ENCODE measurements at places on chromosomes 3 and 15.

GRCh38 chr3:83023086-83023485, 1261.6 kb upstream of the GBE1 start:
- no peak for DNase-seq

DNA sequence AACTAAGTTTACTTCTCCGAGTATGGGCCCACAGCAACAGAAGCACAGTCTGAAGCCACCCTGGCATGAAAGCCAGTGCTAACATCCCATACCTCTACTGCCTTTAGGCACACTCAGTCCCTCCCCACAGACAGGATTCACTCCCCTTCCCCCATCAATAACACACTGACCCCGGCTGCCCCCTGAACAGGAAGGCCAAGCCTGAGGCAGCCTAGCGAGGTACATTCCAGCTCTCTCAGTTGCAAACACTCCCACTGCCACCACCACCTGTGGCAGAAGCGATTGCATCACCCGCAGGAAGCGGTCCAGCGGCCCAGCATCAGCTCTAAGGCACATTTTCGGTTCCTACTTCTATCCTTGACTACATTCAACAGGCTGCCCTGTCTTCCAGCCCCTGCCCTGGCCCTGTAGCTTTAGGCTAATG, 7.0 kb upstream of the BMF start:
- DNase-seq, result no peak

DNA sequence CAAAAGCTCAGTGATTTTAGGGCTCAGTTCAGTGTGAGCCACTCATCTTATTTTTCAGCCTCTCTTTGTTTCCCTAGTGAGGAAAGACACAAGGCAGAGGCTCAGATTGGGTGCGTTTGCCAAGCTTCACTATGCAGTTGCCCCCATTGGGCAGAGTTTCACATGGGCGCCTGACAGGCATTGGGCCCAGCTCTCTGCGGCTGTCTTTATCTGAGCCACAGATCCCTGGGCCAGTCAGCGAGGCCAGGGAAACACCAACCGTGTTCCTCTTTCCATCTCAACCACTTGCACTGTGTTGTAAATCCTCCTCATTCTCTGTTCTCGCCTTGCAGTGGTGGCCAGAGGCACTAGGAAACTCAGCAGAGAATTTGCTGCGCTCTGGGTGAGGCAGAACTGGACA, 10.8 kb downstream of the ESYT3 start:
- DNase-seq, result no peak

DNA sequence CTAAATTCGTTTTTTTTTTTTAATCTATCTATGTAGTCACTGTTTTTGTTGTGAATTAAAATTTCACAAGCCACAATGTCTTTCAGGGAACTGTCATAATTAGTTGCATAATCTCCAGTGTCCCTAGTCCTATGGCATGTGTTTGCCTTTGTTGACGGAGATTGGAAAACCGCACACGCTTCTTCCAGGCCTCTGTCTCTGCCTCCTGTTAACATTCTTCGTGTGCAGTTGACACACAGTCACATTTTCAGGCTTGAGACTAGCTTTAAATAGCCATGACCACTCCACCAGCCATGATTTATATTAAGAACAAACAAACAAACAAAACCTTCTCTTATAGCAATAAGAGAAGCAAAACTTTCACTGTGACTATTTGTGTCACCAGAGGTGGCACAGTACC, 139.8 kb downstream of the DUT start:
- no peak for DNase-seq

DNA sequence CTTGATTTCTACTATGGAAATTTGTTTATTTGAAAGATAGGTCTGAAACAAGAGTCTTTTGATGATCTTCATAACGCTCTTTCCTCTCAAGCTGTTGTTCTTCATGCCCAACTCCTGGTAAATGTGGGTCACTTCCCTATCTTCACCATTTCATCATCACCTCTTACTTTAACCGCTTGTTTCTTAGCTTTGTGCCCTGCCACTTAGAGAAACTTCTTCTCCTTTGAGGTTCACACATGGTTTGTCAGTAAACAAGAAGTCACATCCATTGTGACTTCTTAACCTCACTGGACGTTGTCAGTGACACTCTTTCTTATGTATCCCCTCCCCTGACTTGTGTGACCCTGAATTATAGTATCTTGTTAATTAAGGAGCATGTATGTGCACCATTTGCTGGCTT, 16.9 kb upstream of the P2RY13 start:
- no peak for DNase-seq

DNA sequence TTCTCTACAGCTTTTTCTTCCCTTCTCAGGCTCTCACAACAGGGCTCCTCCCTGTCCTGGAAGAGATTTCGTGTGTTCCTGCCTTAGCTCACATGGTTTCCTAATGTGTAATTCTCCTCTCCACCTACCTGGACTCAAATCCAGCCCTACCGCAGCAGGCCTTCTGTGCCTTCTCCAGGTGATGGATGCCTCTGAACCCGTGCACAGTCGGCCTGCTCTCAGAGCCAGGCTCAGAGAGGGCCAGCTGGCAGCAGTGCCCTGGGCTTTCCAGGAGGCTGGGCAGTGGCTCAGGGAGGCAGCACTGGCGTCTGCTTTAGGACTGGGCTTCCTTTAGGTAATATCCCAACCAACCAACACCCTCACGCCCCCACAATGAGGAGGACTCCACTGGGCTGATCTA, 123.2 kb upstream of the TMC3 start:
- DNase-seq, result no peak

GRCh38 chr3:186200726-186201125, 91.8 kb upstream of the ETV5 start:
- no peak for DNase-seq

DNA sequence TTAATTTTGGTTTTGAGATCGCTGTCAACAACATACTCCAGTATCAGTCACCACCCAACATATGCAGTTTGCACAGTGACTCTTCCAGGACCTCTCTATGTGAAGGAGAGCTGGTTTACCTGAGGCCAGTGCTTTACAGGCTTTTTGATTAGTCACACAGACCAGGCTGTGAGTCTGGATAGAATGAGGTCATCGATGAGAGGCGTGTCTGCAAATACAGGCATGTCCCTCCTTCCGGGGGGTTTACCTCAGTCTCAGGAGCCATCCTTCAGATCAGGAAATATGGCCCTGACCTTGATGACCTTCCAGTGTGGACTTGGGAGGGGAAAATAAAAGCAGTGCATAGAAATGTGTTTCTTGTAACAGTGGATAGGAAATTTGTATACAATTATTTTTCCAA, 46.9 kb downstream of the KBTBD12 start:
- DNase-seq, result no peak

DNA sequence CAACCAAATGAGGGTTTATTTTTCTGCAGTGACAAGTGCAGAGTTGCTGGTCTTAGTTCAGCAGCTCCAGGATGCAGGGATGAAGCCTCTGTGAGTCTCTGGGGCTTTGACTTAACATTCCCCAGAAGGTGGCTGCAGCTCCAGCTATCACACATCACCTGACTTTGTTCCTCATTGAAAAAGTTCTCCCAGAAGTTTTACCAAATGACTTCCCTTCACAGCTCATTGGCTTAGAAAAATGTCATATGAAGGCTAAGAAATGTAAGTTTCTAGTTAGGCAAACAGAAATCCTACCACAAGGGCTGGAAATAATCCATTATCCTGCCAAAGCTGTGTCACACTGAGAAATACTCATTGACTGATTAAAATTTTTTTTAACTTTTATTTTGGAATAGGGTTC, 184.9 kb downstream of the MINAR1 start:
- DNase-seq, result no peak

- DNase-seq, result no peak
These were observed 23.8 kb upstream of the NMB start for GRCh38 chr15:84681831-84682230.

GRCh38 chr3:132556508-132557159, 40.4 kb upstream of the ACKR4 start:
- no peak for DNase-seq

GRCh38 chr3:52150860-52151259, 3.4 kb downstream of the POC1A start:
- no peak for DNase-seq

GRCh38 chr3:155404486-155404885, 111.0 kb upstream of the STRIT1 start:
- DNase-seq, result no peak

DNA sequence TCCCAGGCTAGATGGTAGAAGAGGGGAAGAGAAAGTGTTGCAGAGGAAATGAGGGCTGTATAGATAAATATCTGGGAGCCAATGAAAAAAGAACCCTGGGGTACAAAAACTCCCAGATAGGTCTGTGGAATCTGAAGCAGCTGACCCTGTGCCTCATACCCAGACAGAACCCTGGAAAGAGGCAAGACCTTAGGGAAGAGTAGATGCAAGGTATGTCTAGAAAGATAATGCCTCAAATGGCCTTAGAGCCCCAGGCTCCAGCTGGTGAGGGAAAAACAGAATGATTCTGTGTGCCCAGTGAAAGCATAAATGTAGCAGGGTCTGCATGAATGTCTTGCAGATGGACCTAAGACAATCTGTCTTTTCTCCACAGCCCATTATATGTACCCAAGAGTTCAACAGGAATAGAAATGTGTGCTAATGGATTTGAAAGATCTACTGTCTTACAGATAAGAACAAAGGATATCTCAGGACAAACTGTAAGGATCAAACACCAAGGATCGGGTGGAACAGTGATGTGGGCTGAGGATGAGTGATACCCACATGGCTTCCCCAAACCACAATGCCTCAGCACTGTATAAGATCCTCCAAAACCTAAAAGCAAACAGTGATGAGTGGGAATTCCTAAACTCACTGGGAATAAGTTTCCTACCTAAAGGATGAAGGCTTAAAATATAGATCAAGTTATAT, 58.8 kb downstream of the NCEH1 start:
- no peak for DNase-seq

DNA sequence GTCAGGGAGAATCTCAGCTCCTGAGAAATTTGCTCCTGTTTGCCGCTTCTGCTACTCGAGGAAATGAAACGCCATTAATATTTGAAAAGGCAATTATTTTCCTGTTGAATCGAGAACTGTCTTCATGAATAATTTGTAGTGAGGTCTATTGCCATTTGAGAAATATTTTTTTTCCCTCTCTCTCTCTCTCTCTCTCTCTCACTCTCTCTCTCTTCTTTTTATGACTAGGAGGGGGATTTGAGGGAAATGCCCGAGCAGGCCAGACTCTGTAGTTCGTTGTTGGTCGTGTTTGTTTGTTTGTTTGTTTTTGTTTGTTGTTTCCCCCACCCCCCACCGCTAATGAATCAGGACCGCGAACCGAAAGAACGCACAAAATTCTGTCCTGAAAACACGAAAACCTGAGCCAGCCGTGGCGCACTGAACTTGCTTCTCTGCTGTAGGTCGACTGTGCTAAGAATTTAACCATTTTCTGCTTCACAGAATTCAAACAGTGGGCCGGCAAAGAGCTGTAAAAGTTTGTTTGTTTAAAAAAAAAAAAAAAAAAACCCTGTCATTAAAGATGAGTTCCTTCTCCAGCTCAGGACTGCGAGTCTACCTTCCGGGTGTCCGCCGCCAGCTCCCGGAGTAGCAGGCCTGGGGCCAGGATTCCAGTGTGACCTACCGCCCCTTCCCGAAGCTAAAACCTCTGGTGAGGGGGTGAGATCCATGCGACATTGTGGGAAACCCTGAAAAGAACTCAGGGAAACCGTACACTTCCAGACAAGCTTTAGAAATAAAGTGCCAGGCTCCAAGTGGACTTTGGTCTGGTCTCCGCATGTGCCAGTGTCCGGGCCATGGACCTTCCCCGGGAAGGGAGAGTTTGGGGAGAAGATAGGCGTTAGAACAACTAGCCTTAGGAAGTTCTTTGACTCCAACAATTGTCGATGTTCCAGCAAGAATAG, 12.1 kb downstream of the ZIC4 start:
- DNase-seq, result no peak

DNA sequence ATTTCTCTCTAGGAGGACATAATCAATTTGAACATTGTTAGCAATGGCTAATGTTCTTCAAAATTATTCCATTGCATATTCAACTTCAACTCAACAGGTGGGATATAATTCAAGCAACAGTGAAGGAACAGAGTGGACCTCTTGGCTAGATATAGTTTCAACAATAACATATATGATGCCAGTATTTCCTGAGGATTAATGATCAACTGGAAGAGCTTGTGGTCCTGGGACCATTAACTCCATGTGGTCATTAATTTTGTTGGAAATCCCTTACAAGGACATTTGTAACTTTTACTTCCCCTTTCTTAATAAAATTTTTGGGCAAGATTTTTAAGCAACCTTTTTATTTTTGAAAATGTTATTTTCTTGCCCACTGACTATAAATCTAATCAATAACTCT, 54.3 kb upstream of the ROBO2 start:
- no peak for DNase-seq

DNA sequence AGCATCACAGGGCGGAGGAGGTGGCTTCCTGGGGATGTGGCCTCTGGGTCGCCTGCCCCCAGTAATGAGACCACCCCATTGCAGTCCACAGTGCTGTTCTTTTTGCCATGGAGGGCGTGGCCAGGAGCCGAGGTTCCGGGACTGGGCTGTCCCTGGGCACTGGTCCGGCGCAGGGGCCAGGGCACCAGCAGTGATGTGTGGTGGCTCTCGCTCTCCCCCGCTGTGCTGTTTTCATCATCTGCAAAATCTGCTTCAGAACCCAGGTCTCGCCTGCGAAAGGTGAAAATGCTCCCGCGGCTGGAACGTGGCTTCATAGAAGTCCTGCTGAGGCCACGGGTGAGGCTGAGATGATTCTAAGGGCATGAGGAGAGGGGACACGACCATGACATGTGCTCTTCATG, 45.8 kb downstream of the SCN5A start:
- DNase-seq, result no peak

DNA sequence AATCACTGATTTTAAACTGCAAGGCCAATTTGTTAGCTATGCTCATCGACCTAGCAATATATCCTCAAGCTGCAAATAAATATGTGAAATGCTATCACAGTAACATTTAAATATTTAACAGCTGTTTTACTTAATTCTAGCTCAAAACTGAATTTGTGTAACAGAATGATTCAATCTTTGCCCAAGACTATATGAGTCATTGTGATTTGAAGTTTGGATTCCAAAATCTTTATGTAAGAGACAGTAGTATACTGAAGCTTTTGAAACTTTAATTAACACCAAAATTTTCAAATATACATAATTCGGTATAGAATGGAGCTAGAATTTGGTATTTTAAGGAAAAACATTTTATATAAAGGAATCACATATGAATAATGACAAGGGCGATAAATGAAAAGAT, 603.0 kb upstream of the ROBO2 start:
- no peak for DNase-seq

- DNase-seq, result no peak
These were observed 6.6 kb downstream of the TM6SF1 start for GRCh38 chr15:83113881-83114674.

GRCh38 chr15:40110866-40111550, 2.3 kb upstream of the BMF start:
- DNase-seq, result no peak

DNA sequence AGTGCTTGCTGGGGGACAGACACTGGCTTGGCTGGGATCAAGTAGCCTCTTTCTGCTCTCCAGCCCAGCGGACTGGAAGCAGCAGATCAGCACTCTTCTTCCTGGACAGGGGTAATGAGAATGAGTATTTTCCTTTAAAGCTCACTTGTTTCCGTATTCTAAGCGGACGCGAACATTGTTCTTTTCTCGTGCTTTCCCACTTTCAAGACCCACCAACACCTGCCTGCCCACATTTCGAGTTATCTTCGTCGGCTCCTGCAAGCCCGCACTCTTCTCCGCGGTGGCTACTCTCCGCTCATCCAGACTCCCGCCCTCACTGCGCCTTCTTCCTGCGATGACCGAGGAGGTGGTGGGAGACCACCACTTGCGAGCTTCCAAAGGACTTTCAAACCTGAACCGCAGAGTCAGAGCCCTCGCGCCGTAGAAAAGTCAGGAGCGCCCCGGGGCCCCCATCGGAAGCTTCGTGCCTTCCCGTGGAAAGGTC, 1.6 kb upstream of the PPM1L start:
- no peak for DNase-seq

GRCh38 chr15:101499863-101500713, 10.6 kb upstream of the PCSK6 start:
- no peak for DNase-seq

- no peak for DNase-seq
These were observed 111.5 kb downstream of the GABRG3 start for GRCh38 chr15:27082526-27082925.

Data from retinal pigment epithelial cell (primary cell).